ENCODE measurements at places on chromosomes 3 and 15. TPM values are rescaled to one million over a fixed set of nuclear protein-coding genes. Genes with fewer than 3 reads are reported as not detected.

FGD5 gene
- not detected for total RNA-seq

CMTM8 gene
- 5.2 TPM for total RNA-seq

CNTN3 gene
- total RNA-seq, result not detected

CRYGS gene
- 3.4 TPM for total RNA-seq

C3orf49 gene
- total RNA-seq, result not detected

MUC20 gene
- total RNA-seq, result 0.69 TPM

GCSAM gene
- total RNA-seq, result not detected

ZNF662 gene
- total RNA-seq, result 0.04 TPM

SUSD5 gene
- not detected for total RNA-seq

CLSTN2 gene
- total RNA-seq, result not detected

ISLR gene
- not detected for total RNA-seq

GXYLT2 gene
- 13.3 TPM for total RNA-seq

GADL1 gene
- total RNA-seq, result not detected

All from PC-3 (cell line).